ENCODE measurements at places on chromosomes 1 and 21.

- no peak for DNase-seq
These were observed 13.2 kb upstream of the CTSE start for GRCh38 chr1:206036663-206037455.

DNA sequence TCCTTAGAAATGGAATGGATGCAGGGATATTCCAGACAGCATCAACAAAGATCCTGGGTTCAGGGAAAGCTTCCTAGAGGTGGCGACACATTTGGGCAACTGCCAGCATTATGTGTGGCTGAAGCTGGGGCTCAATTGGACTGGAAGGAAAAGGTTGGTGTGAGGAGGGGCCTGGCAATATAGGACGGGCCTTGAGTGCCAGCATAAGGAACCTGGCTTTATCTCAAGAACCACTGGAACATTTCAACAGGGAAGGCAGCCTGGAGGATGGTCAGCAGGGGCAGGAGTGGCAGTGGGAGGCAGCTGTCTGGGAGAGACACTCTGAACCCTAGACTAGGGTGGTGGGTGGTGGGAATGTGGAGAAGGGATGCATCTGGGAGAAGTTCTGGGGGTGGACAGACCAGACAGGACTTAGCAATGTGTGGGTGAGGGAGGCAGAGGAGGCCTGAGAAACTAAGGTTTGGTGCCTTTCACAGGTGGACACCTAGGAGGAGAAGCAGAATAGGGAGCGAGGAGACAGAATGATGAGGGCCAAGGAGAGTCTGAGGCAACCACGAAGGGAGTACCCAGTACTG is 3.5 kb downstream of the SH3BGRL3 start:
- DNase-seq: no peak

GRCh38 chr1:206537141-206537540 is 29.8 kb downstream of the RASSF5 start:
- DNase-seq: no peak

DNA sequence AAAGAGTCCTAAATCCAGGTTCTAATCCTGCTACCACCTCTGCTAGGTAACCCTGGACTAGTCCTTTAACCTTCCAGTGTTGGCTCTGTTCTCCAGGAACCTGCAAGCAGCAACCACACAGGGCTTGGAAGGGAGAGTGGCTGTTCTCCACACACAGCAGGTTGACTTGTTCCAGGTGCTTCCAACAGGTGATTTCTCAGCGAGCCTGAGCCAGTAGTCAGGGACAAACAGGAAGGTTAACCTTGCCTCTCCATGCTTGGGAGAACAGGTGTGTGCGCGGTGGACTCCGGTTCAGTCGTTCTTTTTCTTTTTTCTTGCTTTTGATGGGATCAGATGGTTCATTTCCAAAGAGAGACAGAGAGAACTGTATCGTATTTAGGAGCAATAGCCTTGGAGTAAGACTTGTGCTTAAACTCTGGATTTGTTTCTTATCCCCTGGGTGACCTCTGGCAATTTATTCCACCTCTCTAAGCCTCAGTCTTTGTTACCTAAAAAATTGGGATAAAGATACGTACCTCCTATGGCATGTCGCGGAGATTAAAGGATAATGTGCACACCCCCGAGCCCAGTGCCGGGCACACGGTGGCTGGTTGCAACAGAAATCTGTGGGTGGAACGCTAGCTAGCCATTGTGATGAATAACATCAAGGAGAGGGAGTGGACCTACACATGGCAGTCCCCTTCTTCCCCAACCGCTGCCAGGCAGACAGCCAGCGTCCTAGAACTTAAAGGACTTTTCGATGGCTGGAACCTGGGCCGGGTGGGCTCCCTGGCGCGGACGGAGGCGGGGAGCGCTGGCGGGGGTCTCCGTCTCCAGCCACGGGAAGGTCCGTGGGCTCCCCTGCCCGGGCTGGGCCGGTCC is 583 bp upstream of the CACHD1 start:
- DNase-seq: no peak

Data from bone marrow (tissue), 2 donors.